ENCODE measurements at places on chromosomes 11 and 22.
A peak's percentile ranks its signal among the peaks of the same experiment; 100 is the strongest.

- H3K36me3 ChIP-seq: no peaks in the 10 kb centered on the region
- H3K27ac ChIP-seq: no peak overlapping the region
- peaks cover 30% of the 10 kb centered on the region for H3K4me1 ChIP-seq
- no peak overlapping the region for H3K4me3 ChIP-seq
Measured at GRCh38 chr22:22745225-22746060, 101.0 kb downstream of the GGTLC2 start.

DNA sequence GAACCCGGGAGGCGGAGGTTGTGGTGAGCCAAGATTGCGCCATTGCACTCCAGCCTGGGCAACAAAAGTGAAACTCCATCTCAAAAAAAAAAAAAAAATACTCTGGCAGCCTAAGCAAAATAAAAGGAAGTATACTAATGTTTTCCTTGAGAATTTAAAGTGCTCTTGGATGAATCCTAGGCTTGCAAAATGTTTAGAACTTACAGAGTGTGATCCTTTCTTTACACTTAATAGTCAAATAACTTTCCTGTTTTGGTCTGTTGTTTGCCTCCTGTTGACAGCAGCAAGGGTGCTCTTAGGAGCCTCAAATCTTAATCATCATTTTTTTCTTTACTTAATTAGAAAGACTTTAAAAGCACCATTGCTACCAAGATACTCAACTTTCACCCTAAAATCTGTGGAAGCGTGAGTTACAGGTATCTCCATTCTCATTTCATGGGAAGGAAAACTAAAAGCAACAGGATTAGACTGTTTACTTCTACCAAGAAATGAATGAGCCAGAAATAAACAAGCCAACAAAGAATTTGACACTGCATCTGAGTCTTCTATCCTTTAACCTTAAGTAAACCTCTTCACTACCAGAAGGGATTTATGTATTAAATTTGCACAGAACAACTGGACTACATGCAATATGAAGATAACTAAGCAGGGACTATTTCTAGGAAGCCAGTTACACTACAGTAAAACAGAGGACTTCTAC, 38.7 kb upstream of the CRTAM start:
- no peak overlapping the region for H3K27ac ChIP-seq
- H3K4me3 ChIP-seq: no peak overlapping the region
- H3K27me3 ChIP-seq: no peaks in the 10 kb centered on the region
- peaks cover 4% of the 10 kb centered on the region for H3K36me3 ChIP-seq
- no peak for DNase-seq

GRCh38 chr11:111476366-111476765, 35.8 kb downstream of the BTG4 start:
- H3K27ac ChIP-seq: no peak overlapping the region
- no peaks in the 10 kb centered on the region for H3K36me3 ChIP-seq
- no peaks in the 10 kb centered on the region for H3K27me3 ChIP-seq
- H3K4me3 ChIP-seq: no peak overlapping the region
- no peak for DNase-seq

- H3K4me1 ChIP-seq: no peaks in the 10 kb centered on the region
- no peak overlapping the region for H3K4me3 ChIP-seq
- DNase-seq: no peak
Measured at GRCh38 chr11:104060820-104061219, 24.4 kb downstream of the DDI1 start.

GRCh38 chr11:46308631-46309419, 31.4 kb downstream of the CREB3L1 start:
- H3K27me3 ChIP-seq: peaks cover 18% of the 10 kb centered on the region
- DNase-seq: peak; percentile 89
- H3K36me3 ChIP-seq: no peaks in the 10 kb centered on the region
- no peak overlapping the region for H3K27ac ChIP-seq

DNA sequence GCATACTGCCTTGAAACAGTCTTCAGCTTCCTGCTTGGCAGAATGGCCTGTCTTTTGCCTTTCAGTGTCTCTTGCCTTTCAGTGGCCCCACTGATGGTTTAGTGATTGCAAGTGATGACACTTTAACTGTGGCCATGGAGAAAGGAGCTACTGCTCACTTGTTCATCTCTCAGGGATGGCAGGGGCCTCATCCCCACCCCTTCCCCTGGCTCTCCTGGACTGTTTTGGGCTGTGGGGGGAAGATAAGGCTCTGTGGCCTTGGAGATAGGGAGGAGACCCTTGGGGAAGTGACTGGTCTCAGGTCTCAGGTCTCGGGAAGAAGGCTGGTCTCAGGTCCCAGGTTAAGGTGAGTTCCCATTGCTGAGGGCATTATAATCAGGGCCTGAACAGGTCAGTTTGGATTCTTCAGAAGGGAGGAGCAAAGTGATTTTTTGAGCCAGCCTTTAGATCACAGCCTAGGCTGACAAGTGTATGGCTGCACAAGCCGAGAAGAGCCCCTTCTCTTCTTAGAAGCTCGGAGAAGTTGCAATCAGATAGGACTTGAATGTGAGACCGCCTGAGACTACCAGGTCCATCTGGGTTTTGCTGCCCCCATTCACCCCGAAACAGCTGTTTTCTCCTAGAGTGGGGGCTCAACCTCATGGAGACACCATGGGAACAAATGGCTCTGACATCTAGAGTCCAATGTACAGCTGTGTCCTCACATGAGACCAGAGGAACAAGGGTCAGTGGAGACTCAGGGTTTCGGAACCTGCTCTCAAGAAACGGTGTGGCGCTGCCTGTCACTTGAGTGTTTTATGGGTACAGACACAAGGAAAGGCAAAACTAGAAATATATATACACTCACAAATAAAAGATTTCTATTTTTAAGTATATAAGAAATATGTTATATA, 15.9 kb upstream of the P2RY2 start:
- H3K36me3 ChIP-seq: no peaks in the 10 kb centered on the region
- no peak overlapping the region for H3K27ac ChIP-seq
- DNase-seq: no peak

GRCh38 chr11:17646451-17647145, 72.8 kb upstream of the MYOD1 start:
- no peaks in the 10 kb centered on the region for H3K36me3 ChIP-seq
- no peaks in the 10 kb centered on the region for H3K4me1 ChIP-seq
- H3K27ac ChIP-seq: no peak overlapping the region

GRCh38 chr22:44219101-44219870, 38.6 kb downstream of the PARVG start:
- no peak overlapping the region for H3K27ac ChIP-seq
- no peaks in the 10 kb centered on the region for H3K27me3 ChIP-seq
- H3K36me3 ChIP-seq: no peaks in the 10 kb centered on the region
- H3K4me1 ChIP-seq: no peaks in the 10 kb centered on the region

GRCh38 chr11:123798079-123798478, 8.1 kb downstream of the OR6M1 start:
- no peaks in the 10 kb centered on the region for H3K4me1 ChIP-seq
- H3K27me3 ChIP-seq: no peaks in the 10 kb centered on the region
- no peaks in the 10 kb centered on the region for H3K36me3 ChIP-seq
- H3K4me3 ChIP-seq: no peak overlapping the region
- DNase-seq: no peak
- H3K27ac ChIP-seq: no peak overlapping the region

DNA sequence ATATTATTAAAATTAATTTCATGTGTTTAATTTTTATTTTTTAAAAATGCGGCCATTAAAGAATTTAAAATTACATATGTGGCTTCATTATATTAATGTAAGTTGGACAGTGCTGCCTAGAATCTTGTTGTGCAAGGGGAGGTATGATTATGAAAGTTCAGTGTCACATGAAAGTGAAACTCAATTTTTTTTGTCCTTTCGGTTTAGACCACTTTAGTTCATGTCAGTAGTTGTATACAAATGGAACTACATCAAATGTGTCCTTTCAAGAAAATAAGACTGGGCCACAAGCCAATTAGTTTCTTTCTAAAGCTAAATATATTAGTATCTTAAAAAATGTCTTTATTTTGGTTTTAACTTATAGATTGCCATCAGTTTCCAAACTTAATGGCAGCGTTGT, 35.7 kb downstream of the TBCEL start:
- no peak overlapping the region for H3K27ac ChIP-seq
- no peaks in the 10 kb centered on the region for H3K27me3 ChIP-seq
- H3K4me3 ChIP-seq: no peak overlapping the region
- peaks cover 7% of the 10 kb centered on the region for H3K4me1 ChIP-seq
- no peak for DNase-seq

- H3K27me3 ChIP-seq: peaks cover 27% of the 10 kb centered on the region
- peak overlapping the region; percentile 95 for H3K27ac ChIP-seq
- DNase-seq: no peak
- H3K36me3 ChIP-seq: peaks cover 15% of the 10 kb centered on the region
- peak overlapping the region; percentile 74 for H3K4me3 ChIP-seq
- H3K4me1 ChIP-seq: peaks cover 38% of the 10 kb centered on the region
Measured at GRCh38 chr11:66289548-66290329, 796 bp upstream of the YIF1A start.

GRCh38 chr22:27472975-27473374, 328.6 kb downstream of the MN1 start:
- no peaks in the 10 kb centered on the region for H3K36me3 ChIP-seq
- H3K27ac ChIP-seq: no peak overlapping the region
- no peaks in the 10 kb centered on the region for H3K27me3 ChIP-seq
- DNase-seq: no peak
- no peak overlapping the region for H3K4me3 ChIP-seq

GRCh38 chr11:116478205-116478604, 294.6 kb downstream of the BUD13 start:
- H3K27ac ChIP-seq: no peak overlapping the region
- no peaks in the 10 kb centered on the region for H3K36me3 ChIP-seq
- DNase-seq: no peak
- no peaks in the 10 kb centered on the region for H3K27me3 ChIP-seq
- H3K4me3 ChIP-seq: no peak overlapping the region

DNA sequence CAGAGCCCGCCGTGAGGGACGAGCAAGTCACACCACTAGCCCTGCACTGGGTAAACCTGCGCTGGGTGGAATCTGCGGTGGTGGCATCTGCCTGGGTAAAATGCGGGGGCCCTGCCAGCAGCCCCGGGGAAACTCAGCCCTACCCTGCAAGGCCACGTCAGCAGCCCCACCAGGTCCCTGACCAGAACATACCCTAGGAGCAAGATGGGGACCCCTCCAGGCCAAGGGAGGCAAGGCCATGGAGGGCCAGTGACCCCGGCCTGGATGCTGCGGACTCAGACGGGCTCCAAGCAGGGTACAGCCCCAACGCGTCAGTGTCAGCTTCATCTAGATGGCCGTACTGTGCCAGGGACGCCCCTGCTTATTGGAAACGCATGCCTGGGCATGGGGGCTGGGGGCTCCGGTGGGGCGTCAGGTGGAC, 26.3 kb downstream of the TOLLIP start:
- no peak overlapping the region for H3K27ac ChIP-seq
- peaks cover 8% of the 10 kb centered on the region for H3K4me1 ChIP-seq
- peaks cover 78% of the 10 kb centered on the region for H3K36me3 ChIP-seq

DNA sequence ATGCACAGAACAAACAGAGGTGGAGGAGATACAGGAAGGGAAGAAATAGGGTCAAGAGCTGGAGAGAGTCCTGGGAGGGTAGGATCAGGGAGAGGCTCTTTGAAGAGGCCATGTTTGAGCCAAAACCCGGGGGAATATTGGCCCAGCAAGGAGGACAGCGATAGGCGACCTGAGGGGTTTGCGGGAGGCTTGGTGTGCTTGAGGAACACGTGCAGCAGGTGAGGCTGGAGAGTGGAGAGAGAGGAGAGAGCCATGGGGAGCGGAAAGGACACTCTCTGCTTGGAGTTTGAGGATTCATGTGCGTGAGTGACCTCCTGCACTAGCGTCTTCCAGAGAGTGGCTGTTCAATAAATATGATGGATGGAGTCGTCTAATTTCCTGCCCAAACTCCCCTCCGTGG, 4.7 kb upstream of the B3GAT1 start:
- H3K4me1 ChIP-seq: peaks cover 20% of the 10 kb centered on the region
- H3K27me3 ChIP-seq: no peaks in the 10 kb centered on the region

- peak overlapping the region; percentile 42 for H3K4me3 ChIP-seq
- H3K36me3 ChIP-seq: peaks cover 50% of the 10 kb centered on the region
- H3K27me3 ChIP-seq: peaks cover 27% of the 10 kb centered on the region
- H3K27ac ChIP-seq: peak overlapping the region; percentile 95
- H3K4me1 ChIP-seq: peaks cover 91% of the 10 kb centered on the region
Measured at GRCh38 chr11:67407688-67408163, 3.8 kb downstream of the TBC1D10C start.

DNA sequence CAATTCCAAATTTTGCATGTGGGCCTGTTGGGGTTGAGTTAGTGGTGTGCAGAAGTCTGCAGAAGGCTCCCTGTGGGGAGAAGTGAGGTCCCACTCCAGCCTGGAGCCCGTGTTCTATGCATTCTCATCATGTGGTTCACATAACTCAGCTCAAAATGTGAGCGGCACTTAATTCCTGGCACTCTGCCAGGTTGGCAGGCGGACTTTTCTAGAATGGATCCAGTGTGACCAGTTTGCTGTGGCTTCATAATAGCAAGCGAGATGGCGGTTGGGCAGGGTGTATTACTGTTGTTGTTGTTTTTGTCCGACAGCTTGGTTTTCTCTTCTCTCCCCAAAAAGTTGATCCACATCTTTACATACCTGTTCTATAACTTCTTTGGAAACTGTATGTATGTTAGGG, 146.8 kb upstream of the TTC12 start:
- H3K36me3 ChIP-seq: no peaks in the 10 kb centered on the region
- no peak for DNase-seq
- no peak overlapping the region for H3K27ac ChIP-seq
- H3K4me3 ChIP-seq: no peak overlapping the region

DNA sequence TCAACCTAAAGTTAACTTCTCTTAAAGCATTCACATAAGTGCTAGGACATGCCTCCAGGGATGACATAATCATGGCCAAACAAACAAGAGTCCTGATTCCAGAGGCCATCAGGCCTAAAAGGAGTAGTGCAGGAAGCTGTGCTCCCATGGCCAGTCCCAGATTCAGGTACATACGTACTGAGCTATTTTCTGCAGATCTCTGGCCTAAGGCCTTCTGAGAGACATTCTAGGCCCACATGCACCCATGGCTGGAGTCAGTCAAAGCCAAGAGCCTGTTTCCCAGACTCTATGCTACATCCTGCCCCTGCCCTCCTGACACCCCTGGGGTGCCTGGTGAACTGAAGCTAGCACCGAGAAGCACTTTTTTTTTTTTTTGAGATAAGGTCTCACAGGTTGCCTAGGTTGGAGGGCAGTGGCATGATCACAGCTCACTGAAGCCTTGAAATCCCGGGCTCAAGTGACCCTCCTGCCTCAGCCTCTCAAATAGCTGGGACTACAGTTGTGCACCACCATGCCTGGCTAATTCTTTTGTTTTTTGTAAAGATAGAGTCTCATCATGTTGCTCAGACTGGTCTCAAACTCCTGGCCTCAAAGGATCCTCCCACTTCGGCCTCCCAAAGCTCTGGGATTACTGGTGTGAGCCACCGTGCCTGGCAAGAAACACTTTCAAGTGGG, 553 bp downstream of the CD3D start:
- peak overlapping the region; percentile 58 for H3K27ac ChIP-seq
- no peak for DNase-seq
- H3K4me1 ChIP-seq: no peaks in the 10 kb centered on the region
- H3K27me3 ChIP-seq: no peaks in the 10 kb centered on the region

Measured in spleen (tissue), 13 donors.